ENCODE measurements at places on chromosomes 5 and 9.

- DNase-seq: no peak
These were observed 145.5 kb downstream of the PRR16 start for GRCh38 chr5:120609570-120609969.

DNA sequence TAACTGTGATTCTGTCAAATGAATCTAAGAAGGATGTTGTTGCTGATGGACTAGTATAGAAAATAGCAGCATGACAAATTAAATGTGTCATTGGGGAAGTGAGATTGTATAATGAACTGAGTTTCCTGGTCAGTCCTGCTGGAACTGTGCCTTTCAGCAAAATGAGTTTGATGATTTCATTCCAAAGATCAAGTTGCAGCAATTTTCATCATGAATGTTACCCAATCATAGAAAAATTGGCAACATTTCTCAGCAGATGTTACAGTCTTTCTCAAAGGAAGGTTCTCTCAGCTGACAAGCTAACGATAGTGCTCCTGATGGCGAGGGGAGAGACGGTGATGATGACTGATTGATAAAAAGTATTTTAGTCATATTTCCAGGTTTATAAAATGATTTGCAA is 10.7 kb downstream of the PCDHAC2 start:
- DNase-seq: no peak

DNA sequence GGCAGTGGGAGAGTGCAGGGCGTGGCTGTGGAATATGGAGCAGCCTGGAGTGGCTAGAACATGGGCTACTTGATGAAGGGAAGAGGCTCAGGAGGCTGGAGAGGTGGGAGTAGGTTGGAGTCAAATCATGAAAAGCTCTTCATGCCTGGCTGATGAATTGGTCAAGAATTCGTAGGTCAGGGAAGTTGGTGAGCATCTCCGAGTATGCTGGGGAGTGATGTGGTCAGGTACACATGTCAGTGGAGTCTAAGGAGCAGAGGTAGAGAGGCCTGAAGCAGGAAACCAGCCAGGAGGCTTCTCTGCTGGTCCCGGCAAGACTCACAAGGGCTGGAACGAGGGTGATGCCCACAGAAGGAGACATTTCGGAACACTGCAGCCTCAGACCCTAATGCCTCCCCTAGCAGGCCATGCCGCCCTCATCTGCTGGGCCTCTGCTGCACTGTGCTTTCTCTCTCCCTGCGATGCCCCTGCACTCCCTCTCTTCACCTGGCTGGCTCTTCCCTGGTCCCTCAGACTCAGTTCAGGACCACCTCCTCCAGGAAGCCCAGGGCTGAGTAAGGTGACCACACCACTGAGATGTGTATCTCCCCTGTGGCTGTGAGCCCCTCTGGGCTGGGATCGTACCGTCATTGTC is 33.6 kb downstream of the TMOD1 start:
- DNase-seq: no peak

- DNase-seq: no peak
These were observed 615.0 kb downstream of the HINT1 start for GRCh38 chr5:130549884-130550561.

DNA sequence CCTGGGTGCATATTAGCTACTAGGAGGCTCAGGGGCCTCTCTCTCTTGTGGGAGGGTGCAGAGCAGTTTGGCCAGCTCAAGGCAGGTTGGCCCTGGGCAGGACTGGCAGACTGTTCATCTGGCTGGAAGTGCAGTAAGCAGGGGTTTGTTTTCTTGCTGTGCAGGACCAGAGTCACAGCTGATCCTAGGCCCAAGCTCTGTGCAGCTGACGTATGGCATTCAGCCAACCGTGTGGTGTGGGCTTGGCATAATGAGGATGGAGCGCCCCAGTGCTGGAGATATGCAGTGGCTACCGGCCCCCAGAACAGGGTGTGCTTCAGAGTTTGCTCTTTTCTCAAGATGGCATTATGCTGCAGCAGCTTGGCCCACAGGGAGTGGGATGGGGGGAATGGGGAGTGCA is 31.0 kb upstream of the PHF24 start:
- no peak for DNase-seq

DNA sequence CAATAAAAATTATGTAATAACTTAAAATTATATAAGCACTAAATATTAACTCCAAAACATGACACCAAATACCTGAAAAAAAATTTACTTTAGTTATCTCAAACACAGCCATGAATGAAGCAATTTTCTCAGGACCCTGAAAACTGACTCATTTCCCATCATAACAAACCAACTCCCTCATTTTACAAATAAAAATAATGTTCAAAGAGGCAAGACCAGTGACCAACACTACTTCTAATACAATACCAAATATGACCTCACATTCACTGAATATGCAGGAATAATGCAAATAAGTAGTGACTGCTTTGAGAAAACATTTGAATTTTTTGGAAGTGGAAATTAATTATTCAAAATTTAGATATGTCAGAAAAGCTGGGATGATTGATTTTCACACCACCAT is 21.6 kb downstream of the FBLL1 start:
- no peak for DNase-seq

Data from GM12892 (cell line).